ENCODE measurements at places on chromosomes 3 and 15. TPM values are rescaled to one million over a fixed set of nuclear protein-coding genes. Genes with fewer than 3 reads are reported as not detected.
A peak's percentile ranks its signal among the peaks of the same experiment; 100 is the strongest.

DNA sequence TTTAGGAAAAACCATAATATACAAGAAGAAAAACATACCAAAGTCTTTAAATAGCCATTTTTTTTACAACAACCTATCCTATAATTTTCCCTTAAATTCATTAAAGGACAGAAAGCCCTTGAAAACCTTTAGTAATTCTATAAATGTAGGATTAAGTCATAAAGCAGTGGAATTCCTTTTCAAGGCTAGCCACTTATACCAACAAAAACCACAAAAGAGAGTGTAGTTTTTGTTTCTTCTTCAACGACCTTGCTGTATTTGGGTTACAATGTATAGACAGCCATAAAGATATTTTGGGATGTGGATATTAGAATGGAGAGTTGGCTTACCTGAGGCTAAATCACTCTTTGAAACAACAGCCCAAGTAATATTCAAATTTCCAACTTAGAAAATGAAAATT, 296.6 kb upstream of the CDIN1 start:
- DNase-seq, result no peak

- peak; percentile 65 for DNase-seq
These were observed 1.8 kb downstream of the HDGFL3 start for GRCh38 chr15:83205725-83206324.

- DNase-seq, result peak; percentile 37
These were observed 32.4 kb downstream of the MEGF11 start for GRCh38 chr15:66221126-66221525.

DNA sequence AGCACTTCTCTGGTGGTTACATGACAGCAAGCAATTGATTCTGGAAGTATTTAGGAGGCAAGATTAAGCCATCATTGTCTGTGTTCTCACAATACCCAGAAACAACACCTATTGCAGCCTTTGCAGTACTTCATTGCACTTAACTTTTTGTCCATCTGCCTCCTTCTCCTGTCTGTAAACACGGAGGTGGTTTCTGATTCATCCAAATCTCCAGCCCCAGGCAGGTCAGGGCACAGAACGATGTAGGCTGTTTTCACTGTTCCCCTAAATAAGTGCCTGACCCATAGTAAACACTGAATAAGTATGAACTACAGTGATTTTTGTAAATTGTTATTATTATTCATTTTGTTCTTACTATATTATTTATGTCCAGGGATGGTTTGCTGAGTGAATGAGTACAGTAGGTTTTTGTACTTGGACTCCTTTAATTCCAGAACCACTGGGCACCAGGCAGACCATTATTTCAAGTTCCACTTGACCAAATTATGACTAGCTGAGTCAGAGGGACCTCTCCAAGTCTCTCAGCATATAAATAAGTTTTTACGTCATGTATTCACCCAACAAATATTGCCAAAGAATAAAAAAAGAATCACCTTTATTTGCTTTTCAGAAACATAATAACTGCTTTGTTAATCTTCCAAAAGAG, 283.3 kb upstream of the TRIM42 start:
- no peak for DNase-seq

DNA sequence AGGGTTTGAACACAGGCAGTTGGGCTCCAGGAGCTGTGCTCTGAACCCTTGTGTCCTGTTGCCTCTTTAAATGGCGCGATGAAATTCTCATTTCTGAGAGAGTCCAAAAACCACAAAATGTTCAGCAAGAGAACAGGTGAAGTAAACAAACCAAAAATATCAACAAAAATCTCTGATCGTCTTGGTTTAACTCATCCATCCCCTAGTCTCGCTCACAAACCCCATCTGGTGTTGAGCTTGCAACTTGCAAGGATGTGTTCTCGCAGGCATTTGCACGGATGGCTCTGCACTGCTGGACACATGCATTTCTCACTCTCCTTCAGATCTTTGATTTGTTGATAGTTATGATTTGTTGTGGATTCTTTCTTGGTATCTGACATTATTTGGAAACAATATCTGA, 31.1 kb downstream of the FAH start:
- peak; percentile 34 for DNase-seq

GRCh38 chr3:32062950-32063582, 43.4 kb upstream of the GPD1L start:
- no peak for DNase-seq

- no peak for DNase-seq
These were observed 25.6 kb downstream of the DCUN1D1 start for GRCh38 chr3:182954553-182955235.

GRCh38 chr3:151265166-151265565, 13.2 kb downstream of the P2RY14 start:
- DNase-seq, result no peak

DNA sequence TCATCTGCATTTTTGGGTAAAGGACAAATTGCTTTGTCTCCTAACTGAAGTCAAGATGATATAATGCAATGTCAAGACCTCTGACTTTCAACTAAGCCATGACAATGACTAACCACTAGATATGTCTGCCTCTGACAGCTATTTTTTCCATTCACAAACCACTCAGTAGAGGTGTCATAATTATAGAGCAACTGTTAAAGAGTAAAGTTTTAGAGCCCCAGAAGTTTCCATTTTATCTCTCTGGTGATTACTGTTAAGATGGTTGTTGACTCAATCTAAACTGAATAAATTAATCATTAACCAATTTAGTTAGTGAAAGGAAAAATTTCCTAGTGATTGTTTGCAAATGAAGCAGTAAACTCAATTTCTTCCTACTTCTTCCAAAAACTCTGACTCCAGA, 779.9 kb downstream of the GRM7 start:
- DNase-seq, result no peak

DNA sequence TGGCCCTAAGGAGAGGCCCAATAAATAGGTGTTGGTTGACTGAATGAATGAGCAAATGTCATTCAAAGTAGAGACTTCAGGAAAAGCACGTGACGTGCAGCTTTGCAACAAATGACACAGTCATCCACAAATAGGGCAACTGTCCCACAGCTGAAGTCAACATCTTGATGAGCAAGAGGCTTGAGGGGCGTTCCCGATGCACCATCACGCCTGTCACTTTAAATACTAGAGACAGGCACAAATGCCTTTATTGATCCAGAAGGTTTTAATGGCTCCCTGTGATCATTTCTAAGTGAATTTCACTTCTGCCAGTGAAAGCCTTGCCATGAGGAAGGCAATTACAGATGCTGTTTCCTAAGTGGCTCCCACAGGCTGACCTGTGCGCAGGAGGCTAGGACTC, 43.6 kb downstream of the ABTB1 start:
- DNase-seq, result no peak

- DNase-seq, result no peak
These were observed 72.9 kb downstream of the AKAP13 start for GRCh38 chr15:85453144-85453872.

GRCh38 chr3:116836286-116836685, 126.7 kb downstream of the TUSC7 start:
- no peak for DNase-seq

GRCh38 chr3:182711853-182712252, 81.5 kb upstream of the ATP11B start:
- DNase-seq, result no peak

DNA sequence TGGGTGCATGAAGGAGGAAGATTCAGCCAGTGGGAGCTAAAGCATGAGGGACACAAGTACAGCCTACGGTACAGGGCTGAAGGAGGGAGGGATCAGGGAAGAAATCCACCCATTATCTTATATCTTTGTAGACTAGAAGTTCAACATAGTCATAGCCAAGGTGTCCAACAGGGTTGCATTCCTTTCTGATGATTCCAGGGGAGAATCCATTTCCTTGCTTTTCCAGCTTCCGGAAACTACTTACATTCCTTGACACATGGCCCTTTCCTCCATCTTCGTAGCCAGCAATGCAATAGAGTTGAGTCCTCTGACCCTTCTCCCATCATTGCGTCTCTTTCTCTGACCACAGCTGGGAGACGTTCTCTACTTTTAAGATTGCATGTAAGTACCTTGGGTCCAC, 471.0 kb upstream of the SEMA6D start:
- no peak for DNase-seq

- DNase-seq, result no peak
These were observed 167.6 kb downstream of the ALDH1A2 start for GRCh38 chr15:57897870-57898269.

GRCh38 chr3:107404727-107405469, 27.7 kb downstream of the CCDC54 start:
- no peak for DNase-seq

DNA sequence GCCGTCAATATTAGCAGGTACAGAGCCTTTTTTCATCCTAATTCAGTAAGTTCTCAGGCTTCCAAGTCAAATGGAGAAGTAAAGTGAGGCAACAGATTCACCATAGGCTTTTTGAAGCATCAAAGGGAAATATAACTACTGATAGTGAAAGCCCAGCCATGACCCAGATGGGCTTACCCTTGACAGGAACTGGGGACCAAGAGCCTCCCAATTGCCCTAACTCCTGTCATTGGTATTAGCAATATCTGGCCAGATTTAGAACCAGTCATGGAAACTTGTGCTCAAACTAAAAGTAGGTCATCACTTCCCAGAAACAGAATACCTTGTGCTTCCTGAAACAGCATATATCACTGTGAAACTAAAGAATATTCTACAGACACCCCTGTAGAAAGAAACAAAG, 33.0 kb downstream of the NME9 start:
- no peak for DNase-seq

GRCh38 chr15:39654304-39654703, 73.4 kb downstream of the THBS1 start:
- no peak for DNase-seq

GRCh38 chr3:4814904-4815574, 164.2 kb upstream of the BHLHE40 start:
- no peak for DNase-seq

- no peak for DNase-seq
These were observed 31.2 kb downstream of the DPH6 start for GRCh38 chr15:35514759-35515158.

GRCh38 chr3:3628676-3629328, 170.4 kb upstream of the LRRN1 start:
- DNase-seq, result no peak

- no peak for DNase-seq
These were observed 228.7 kb upstream of the ZNF385D start for GRCh38 chr3:21979706-21980105.

DNA sequence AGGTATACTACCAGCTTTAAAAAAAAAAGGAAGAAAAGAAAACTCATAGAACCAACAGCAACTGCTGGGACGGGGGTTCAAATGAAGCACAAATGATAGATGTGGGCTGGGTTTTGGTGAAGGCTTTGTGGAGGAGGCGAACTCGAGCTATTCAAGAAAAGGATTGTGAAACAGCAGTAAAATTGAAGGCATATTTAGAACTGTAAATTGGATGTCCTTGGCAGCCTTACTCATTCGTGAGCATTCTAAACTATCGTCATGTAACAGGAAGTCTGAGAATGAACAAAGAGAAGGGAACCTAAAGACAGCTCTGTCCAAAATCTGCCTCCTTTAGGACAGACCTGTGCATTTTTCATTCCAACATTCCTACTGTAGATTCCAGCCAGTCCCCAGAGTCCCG, 97.8 kb downstream of the LARS2 start:
- no peak for DNase-seq

DNA sequence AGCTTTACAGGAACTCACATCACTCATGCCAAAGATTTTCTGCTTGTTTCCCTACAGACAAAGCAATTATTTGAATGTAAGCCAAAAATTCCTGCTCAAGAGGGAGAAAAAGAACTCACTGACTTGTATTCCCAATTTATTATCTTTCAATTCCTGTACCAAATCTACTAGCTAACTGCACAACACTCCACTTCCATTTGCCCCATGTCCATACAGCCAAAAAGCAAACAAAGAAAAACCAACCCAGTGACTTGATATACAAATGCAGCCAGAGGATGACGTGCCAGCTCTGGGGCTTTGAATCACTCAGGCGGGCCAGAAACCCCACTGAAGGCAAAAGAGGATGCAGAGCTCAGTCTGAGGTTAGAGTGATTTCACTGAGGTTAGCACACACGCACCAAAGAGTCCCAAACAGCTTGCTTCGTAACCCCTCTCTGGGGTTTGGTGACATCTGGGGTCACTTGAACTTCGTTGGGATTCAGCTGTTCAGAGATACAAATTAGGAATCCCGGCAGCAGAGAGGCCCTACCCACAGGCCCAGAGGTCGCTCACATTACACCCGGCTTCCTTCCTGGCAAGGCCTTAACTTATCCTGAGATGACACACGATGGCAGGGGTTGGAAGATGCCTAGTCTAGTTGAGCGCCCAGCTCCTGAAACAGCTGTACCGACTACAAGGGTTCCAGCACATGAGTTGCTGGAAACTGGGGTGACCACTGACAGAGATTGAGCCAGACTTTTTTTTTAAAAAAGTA, 1.6 kb downstream of the RFTN1 start:
- DNase-seq, result peak; percentile 87

The OR4M2 gene
- not detected for total RNA-seq

The FAIM gene
- 16.3 TPM for total RNA-seq

The SLCO2A1 gene
- total RNA-seq, result 27.2 TPM

The SOX2 gene
- total RNA-seq, result 16.4 TPM

The ABI3BP gene
- 87.5 TPM for total RNA-seq

The CLDND1 gene
- 135 TPM for total RNA-seq

The ACTRT3 gene
- total RNA-seq, result 3.2 TPM
